ENCODE measurements at places on chromosomes 5 and 9.

DNA sequence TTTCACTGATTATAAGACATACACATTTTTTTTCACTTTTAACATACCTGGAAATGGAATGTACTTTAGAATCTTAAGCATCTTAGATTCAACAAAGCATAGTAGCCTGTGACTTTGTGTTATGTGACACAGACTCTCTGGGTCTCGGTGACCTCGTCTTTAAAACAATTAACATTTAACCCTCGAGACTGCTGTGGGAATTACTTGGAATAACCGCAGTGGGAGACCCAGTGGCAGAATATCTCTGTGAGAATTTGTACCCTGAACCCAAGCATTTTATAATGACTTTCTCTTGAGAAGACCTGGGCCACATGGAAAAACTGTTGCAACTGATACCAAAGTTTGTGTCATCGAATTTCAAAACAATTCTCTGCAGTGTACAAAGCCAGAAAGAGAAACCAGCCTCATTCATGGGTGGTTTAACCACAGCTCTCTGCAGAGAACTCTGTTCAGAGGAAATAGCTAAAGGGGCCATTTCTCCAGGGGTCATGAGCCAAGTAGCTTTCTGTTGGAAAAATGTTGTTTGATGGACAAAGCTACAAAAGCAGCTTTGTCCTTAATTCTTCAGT is 10.0 kb upstream of the RETREG1 start:
- peak; percentile 47 for DNase-seq

- DNase-seq = no peak
These were observed 15.4 kb downstream of the NIPSNAP3B start for GRCh38 chr9:104779334-104779733.

DNA sequence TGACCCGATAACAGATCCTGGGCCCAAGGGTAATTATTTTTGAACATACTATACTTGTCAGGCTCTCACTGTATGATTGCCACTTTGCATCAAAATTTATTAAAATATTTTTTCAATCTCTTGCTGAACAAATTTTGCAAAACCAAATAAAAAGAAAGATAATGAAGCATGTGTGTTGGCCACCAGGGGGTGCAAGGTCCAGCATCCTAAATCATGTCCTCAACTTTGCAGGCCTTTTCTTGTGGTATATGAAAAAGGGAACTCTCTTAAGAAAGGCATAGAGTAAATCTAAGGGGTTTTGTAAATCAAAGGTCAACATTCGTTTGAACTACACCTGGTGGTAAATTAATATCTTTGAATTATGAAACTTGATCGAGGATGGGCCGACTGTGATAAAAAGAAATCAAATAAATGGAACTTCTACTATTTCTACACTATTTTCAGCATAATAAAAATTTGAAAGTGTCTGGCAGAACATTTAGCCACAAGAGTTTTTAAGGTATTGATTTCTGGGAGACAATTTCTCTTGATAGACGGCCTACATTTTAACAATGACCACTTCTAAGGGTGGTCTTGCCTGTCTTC is 676.5 kb downstream of the DMRTA1 start:
- DNase-seq = no peak

- no peak for DNase-seq
These were observed 246.9 kb upstream of the GAS1 start for GRCh38 chr9:87193925-87194868.

GRCh38 chr5:148237785-148238417 is 424 bp upstream of the MARCOL start:
- no peak for DNase-seq

DNA sequence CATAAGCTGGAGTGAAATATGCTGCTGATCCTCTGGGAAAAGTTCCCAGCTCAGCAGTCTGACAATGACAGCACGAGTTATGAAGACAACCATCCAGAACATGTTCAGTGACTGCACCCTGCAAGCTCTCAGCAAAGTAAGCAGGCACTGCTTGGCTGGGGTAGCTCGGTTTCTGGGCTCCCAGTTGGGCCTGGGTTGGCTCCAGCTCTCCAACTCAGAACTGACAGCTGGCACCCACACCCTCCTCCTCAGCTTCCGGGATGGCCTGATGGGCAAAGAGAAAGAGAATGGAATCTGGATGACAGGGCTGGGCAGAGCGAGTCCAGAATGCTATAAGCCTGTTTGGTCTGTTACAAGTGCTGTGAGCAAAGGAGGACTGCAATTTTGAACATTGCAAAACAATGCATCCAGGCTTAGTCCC is 185.0 kb downstream of the CSNK1G3 start:
- no peak for DNase-seq

- DNase-seq = no peak
These were observed 10.4 kb downstream of the ENHO start for GRCh38 chr9:34512131-34513078.

DNA sequence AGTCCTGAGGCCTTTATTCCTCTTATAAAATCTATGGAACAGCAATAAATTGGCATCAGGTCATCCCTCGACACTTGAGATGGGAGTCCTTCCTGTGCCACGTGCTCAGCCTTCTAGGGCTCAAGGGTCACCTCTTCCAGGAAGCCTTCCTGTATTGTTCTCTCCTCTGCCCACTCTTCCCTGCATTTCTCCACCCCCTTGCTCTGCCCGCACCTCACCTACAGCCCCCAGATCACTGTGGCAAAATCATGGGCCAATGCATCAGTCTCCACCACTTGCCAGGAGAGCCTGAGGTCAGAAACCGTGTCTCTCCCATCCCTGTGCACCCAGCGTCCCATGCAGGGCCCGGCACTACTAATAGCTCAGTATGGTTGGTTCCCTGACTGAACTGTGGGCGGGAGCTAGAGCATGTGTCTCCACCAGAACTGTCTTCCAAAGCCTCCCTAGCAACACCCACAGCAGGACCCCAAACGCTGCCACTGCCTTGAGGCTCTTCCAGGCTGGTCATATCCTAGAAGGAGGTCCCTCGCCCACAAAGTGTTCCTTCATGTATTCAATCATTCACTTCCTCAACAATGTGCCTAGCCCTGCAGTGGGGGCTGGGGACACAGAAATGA is 13.5 kb downstream of the DUSP1 start:
- DNase-seq = no peak

- DNase-seq = no peak
These were observed 40.0 kb upstream of the CACNA1B start for GRCh38 chr9:137837345-137838278.

DNA sequence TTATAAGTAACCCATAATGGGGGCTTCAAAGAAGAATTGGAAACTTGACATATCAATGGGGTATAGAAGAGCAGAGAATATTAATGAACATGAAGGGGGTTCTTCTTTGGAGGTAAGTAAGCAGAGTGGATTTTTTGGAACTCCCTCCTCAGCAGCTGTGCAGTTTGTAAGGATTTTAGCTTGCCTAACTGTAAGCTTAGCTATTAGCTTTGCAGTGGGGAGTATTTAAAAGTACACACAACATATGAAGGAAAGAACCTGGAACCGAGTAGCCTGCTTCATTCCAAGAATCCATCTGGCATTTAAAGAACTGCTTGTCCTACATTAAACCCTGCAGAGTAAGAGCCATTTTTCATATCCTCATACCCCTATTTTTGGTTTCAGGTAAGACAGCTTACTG is 2.2 kb upstream of the PBX3 start:
- no peak for DNase-seq

DNA sequence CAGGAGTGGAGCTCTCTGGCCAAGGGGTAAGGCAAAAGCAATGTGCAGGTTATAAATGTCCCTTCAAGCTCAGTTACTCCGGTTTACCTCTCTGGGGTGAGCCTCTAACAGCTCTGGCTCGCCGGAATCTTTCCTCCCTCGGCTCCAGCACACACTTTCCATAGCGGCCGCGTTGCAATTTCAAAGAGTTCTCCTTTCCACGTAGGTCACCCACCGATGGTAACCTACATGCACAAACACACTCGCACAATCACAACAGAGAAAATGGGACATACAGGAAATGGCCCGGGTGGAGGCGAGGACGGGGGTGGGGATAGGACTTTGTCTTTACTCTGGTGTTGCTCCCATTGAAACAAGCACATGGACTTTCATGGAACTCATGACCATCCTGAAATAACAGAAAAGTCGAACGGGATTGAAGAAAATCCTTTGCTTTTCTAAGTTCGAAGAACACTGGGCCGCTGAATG is 1.2 kb downstream of the LHFPL2 start:
- DNase-seq = no peak

GRCh38 chr5:36721664-36722235 is 115.3 kb downstream of the SLC1A3 start:
- no peak for DNase-seq

- DNase-seq = no peak
These were observed 375.0 kb downstream of the TMEM232 start for GRCh38 chr5:110351430-110351829.

DNA sequence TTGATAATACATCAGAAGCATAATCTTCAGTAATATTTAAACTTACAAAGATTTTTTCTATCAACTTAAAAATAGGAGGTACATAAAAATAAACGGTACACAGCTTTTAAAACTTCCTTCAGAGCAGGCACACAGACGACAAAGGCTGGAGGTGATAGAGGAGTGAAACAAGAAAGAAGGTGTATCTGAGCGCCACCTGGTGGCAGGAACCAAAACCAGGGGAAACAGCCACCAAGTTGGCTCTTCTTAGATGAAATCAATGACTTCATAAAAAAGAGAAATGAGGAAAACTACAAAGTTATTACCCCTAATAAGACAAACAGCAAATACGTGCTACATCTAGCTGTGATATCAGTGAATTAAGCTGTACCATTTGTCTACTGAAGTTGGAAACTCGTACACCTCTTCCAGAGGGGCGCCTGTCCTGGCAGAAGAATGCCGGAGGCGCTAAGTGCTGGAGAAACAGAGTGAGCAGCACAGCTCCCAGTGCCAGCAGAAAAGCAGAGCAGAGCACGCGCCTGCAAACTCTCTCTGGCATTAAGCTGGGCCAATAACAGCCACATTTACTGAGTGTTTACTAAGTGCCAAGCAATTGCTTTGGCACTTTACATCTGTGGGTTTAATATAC is 85.9 kb downstream of the SETX start:
- DNase-seq = peak; percentile 77

DNA sequence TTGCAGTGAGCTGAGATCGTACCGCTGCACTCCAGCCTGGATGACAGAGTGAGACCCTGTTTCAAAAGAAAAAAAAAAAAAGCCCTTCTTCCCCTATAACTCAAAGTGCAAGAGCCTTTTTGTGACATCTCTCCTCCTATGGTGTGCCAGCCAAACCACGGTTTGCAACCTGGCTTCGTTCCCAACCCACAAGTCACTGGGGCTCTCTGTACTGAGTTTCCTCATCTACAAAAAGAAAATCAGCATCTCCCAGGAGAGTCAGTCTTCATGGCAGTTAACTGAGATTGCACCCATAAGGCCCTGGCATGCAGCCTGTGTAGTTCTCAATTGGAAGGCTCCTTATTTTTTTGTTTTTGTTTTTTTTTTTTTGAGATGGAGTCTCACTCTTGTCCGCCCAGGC is 14.8 kb downstream of the ODF2 start:
- DNase-seq = no peak

- DNase-seq = no peak
These were observed 12.9 kb downstream of the MTRR start for GRCh38 chr5:7881816-7882215.

DNA sequence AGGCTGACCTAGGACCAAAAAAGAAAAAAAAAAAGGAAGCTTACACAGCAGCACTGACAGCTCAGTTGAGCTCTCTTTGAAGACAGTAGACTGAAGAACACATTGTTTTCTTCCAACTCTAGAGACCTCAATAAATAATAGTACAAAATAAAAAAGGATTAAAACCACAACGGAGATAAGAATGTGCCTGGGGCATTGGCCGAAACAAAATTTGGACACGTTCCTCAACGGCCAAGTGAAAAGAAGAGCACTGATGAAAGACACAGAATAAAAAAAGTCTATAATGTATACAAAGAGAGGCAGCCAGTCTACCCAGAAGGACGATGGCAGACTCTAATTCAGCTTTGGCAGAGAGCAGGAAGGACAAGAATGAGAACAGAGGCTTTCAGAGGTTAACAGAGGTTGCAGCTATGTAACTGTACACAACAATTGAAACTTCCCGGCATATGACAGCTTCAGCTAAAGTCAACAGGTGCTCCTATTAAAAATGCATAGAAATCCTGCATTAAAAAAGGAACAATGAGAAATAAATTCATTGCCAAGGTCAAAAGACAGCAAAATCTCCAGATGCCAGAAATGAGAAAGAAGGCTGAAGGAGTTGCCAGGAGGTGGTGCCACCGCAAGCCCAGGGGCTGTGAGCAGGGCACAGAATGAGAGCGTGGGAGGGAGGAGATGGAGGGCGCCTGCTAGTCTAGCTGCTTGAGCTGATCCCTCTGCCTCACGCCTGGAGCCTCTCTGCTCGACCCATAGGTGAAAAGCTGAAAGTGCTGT is 113.9 kb downstream of the DCP2 start:
- DNase-seq = no peak

DNA sequence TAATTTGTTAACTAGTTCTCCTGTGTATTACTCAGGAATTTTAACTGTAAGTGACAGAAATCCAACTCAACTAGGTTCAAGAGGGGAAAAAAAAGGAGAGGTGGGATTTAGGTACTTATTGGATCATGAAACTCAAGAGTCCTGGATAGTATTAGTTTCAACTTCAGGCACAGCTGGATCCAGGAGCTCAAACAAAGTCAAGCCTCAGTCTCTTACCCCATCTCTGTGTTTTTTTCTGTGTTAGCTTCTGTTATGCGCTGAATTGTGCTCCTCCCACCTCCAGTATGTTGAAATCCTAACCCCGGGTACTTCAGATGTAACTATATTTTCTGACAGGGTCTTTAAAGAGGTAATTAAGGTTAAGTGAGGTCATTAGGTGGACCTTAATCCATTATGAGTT is 53.5 kb downstream of the SMIM23 start:
- DNase-seq = no peak

DNA sequence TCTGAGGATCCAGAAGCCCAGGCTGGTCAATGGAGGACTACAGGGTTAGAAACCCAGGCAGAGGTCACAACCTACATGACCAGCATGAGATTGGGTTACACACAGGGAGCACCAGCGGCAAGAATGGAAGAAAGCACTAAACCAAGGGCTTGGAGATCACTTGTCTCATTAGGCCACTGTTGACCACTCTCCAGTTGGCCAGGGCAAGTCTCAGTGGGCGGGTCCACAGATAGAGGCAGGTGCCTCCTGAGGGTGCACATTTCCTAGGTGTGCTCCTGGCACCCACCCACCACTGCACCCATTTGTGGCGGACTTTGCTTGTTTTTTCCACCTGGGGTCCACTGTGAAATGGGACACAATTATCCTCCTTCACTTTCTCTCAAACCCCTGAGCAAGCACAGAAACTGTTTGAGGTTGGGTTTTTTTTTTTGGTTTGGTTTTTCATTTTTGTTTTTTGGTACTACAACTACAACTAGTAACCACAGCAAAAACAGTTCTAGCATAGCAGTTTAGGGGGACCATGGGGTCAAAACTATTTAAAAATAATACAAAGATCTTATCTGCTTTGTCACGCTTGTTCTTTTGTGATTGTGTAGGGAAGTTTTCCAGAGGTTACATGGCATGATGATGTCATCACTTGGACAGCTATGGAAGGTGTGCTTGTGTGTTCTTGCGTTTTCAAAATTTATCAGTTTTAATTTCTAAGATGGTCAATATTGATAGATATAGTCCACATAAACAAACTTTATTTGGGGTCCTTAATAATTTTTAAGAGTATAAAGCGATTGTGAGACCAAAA is 6.1 kb downstream of the NPR2 start:
- DNase-seq = no peak
